ENCODE measurements at places on chromosomes 16 and 17.

DNA sequence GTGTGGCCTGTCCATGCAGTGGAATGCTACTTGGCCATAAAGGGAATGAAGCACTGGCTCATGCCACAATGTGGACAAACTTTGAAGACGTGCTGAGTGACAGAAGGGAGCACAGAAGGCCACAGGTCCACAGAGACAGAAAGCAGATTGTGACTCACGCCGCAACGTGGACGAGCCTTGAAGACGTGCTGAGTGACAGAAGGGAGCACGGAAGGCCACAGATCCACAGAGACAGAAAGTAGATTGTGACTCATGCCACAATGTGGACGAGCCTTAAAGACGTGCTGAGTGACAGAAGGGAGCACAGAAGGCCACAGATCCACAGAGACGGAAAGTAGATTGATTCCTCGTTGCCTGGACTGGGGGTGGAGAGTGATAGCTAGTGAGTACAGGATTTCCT, 19.2 kb downstream of the ZC3H18 start:
- DNase-seq = no peak

DNA sequence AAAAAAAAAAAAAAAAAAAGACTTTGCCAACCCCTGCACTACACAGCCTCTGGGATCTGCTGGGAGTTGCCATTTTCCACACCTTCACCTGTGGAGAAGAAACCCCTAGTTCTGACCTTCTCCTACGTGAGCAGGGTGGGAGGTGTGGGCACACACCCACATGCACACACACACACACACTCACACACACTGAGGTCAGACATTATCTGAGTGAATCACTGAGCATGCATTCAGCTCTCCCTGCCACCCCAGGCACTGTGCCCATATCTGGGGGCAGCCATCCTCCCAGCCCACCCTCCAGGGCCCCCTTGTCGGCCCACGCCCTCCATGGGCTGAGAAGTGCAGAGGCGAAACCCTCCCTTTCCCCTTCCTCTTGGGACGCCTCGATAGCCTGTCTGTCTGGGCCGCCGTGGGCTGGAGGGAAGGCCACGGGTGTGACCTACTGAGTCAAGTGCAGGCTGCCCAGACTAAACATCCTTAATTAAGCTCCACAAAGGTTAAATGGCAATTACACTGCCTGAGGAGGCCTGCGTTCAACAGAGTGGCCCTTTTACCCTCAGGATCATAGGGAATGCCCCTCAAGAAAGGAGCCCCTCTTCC, 143.8 kb downstream of the C16orf95 start:
- no peak for DNase-seq

DNA sequence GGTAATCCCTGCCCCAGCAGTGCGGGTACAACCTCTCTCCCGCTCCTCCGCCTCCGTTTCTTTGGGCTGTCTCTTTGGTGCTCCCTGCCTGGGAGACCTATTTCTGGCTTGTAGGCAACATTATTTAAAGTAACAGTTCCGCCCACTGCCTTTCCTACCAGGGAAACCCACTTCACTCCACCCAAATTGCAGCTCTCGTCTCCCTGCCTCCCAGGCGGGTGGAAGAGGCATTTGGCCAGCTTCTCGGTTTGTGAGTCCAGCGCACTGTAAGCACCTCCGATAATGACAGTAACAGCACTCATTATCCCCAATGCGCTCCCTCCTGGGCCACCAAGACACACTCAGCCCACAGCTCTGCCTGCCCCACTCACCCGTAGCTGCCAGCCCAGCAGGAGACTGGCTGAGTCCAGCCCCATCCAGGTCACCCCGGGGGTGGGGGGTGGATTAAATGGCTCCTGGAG, 165.1 kb upstream of the CDC42EP4 start:
- peak; percentile 68 for DNase-seq

GRCh38 chr17:39096508-39097149, 54.8 kb downstream of the PLXDC1 start:
- no peak for DNase-seq

- DNase-seq = no peak
Measured at GRCh38 chr16:8887952-8888560, 5.9 kb downstream of the LITAFD start.

DNA sequence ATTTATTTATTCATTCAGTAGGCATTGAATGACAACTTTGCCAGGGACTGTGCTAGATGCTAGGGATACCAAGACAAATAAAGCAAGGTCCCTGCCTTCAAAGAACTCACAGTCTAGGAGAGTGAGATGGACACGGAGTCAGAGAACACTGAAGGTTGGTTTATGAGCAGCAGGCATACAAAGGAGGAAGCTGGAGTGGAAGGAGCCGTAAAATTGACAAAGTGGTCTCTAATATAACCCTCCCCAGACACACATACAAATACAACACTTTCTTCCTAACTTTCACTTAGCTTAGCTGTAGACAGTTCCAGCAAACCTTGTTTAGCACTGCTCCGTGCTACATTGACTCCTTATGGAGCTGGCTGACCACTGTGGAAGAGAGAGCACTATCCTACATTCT, 229.7 kb downstream of the IRX3 start:
- DNase-seq = no peak
